ENCODE measurements at places on chromosomes 2 and 18.

DNA sequence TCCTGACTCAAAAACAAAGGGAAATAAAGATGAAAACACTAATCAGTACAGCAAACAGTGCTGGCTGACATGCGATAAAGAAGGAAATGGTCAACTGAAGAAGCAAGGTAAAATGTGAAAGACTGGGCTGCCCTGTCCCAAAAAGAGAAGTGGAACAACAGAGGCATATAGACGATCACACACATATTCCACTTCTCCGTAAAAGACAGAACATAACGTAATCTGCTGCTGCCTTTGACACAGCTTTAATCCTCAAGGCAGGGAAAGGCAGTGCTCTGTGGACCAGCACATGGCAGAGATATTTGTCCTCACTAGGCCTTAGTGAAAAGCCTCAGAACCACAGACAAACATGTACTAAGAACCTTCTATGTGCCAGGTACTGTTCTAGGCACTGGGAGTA lies 24.3 kb upstream of the REL start:
- no peak for DNase-seq

GRCh38 chr2:6917761-6918421 lies 679 bp downstream of the RNF144A start:
- no peak for DNase-seq

- no peak for DNase-seq
Observed at GRCh38 chr2:120239488-120240287, 13.0 kb upstream of the RALB start.

GRCh38 chr18:29979881-29980280 lies 1062.7 kb downstream of the DSC3 start:
- no peak for DNase-seq

- no peak for DNase-seq
Observed at GRCh38 chr2:234257859-234258561, 207.5 kb downstream of the SPP2 start.

DNA sequence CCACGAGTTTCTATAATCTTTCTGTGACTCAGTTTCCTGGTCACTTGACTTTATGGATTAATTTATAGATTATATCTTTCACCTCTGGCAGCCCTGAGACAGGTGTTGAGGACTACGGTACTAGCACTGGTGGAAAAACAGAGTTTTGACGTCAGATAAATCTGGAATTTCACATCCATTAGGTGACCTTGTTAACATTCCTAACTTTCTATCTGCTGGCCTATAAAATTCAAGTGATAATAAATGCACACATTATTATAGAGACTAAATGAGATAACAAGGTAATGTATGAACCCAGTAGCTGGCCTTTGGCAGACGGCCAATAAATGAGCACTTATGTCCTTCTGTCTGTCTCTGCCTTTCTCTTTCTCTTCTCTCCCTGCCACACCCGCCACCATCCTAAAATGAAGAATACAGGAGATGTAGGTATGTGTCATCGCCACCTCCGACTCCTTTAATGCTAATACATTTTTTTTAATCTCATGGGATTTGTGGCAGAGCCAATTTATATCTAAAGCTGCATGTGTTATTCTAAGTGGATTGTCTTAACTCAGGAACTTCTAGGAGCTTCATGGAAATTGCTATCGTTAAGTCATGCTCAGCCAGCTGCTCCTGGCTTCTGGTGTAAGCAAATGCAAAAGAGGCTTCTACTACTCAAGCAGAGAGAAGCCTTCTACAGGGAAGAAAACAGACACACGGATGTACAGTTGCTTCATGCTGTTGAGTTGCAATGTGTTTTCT lies 2.3 kb downstream of the TM4SF20 start:
- no peak for DNase-seq

DNA sequence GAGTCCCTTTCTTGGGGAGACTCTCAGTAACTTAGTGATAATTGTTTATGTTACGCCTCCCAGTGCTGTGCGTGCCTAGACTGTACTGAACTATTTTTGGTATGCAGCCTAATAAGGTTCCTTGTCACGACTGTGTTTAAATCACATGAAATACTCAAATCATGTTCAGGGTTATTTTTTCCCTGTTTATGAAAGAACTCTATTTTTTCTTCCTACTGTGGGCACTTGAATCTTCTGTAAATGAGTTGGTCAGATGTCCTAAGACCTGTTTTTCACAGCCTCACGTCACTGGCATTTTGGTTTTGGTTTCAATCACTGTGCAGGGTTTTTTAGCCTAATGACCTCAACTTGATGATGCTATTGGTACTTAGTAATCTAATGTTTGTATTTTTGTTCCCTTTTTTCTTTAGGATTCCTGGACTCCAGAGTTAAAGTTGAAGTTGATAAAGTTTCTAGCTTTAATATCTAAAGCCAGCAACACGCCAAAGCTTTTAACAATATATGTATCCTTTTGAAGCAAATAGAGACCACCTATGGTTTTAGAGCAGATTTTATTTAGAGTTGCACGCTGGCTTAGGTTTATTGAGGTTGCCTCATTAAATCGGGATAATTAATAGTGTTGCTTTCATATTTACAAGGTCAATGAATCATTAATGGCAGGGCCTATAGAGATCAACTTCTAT lies 24.0 kb downstream of the ARMC9 start:
- peak; percentile 66 for DNase-seq

DNA sequence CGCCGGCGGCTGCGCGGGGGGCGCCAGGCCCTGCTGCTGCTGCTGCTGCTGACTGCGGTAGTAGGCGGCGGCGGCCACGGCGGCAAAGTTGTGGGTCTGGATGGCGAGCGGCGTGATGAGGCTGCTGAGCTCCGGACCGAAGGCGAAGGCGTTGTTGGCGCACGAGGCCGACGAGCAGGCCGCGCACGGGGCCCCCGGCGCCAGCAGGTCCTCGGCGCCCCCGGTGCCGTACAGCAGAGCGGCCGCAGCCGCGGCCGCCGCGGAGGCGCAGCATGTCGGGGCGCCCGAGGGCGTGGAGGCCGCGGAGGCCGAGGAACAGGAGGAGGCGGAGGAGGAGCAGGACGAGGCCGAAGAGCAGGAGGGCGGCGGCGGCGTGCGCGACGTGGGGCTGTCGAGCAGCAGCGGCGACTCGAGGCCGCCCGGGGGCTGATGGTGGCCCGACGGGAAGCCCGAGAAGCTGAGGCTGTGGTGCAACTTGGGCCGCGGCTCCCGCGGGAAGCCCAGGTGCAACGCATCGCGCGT lies 1.8 kb downstream of the ZFP36L2 start:
- DNase-seq: peak; percentile 60

GRCh38 chr2:179478771-179479170 lies 214.1 kb upstream of the SESTD1 start:
- DNase-seq: no peak

DNA sequence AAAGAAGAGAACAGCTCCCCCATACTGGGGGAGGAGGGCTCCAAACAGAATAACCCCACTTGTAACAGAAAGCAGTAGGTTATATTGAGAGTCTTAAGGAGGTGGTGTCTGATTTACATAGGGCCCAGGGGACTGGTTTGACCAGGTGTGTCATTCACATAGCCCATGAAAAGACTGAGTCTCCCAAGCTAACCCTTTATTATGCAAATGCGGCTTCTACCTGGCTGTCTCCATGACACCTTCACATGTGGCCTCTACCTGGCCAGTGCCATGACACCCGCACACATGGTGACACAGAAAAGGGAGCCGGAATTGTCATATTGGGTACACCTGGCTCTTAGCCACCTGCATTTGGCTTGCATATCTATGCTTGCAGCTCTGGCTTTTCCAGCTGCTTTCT lies 1057.2 kb upstream of the PIK3C3 start:
- no peak for DNase-seq

DNA sequence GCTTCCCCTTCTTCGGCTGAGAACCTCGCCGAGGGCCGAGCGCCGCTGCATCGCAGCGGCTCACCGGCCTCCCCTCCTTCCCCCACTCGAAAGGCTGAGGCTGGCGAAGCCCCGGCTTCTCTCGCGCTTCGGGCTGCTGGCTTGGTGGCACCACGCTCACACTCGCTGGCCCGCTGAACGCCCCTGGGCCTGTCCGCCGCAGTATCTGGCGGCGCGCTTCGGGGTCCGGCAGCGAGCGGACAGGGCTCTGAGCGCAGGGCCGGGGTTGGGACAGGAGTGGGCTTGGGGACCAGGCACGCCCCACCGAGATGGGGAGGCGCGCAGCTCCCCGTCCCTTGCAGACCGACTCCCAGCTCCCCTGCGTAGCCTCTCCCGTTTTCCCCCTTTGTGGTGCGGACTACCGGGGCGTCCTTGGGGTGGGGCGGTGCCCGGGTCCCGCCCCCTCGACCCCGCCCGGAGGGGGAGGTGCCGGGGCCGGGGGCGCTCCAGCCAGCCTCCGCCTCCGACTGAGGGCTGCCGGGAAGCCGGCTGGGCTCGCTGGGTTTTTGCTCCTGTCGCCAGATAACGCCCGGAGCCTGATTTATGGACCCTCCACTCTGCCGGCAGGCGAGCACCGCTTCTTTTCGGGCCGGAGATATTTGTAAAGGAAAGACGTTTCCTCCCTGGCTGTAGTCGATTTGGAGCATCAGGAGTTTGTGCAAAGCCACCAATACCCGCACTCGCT lies 3.8 kb downstream of the GBX2 start:
- peak; percentile 33 for DNase-seq

DNA sequence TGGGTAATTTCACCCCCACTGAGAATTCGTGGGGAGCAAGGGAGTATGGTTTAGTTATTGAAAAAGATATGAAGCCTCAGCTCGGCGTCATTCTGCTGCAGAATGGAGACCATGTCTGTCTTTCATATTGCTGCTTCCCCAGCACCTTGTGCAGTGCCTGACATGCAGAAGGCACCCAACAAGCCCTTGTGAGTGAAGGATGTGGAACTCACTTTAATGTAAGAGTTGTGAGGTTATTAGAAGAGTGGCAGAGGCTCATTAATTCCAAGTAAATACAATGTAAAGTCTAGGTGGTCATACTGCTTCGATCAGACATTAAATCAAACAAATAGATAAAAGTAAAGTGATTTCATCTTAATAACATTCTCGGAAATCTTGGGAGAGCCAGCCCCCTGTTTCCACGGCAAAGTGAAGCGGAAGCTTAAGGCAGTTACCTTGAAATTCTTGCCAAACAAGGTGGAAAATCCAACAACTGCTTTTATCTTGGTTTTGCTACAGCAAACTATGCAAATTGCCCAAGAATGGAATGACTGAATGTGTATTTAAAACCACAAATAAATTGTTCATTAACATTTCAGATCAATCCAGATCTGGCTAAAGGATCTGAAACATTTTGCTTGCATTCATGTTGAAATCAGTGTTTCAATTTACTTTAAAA lies 9.6 kb downstream of the CFAP221 start:
- no peak for DNase-seq

DNA sequence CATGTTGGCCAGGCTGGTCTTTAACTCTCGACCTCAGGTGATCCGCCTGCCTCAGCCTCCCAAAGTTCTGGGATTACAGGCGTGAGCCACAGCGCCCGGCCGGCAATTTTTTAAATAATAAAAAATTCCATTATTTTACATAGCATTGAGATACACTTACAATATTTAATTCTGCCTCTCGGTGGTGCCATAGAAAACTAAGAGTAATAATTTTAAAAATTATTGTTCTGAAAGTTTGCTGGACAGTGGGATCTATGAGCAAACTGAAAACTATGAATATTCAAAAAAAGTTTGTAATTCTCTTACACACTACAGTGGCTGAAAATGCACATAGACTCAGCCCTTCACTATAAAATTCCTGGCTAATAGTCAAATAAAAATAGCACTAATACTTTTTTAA lies 90.9 kb upstream of the STON1 start:
- no peak for DNase-seq

Data from GM13977 (cell line).